ENCODE measurements at places on chromosomes 6 and 20. TPM values are rescaled to one million over a fixed set of nuclear protein-coding genes. Genes with fewer than 3 reads are reported as not detected.

MOG gene
- not detected for total RNA-seq

FNDC11 gene
- total RNA-seq: 1.8 TPM

LBP gene
- not detected for total RNA-seq

RAD21L1 gene
- total RNA-seq: not detected

DNA sequence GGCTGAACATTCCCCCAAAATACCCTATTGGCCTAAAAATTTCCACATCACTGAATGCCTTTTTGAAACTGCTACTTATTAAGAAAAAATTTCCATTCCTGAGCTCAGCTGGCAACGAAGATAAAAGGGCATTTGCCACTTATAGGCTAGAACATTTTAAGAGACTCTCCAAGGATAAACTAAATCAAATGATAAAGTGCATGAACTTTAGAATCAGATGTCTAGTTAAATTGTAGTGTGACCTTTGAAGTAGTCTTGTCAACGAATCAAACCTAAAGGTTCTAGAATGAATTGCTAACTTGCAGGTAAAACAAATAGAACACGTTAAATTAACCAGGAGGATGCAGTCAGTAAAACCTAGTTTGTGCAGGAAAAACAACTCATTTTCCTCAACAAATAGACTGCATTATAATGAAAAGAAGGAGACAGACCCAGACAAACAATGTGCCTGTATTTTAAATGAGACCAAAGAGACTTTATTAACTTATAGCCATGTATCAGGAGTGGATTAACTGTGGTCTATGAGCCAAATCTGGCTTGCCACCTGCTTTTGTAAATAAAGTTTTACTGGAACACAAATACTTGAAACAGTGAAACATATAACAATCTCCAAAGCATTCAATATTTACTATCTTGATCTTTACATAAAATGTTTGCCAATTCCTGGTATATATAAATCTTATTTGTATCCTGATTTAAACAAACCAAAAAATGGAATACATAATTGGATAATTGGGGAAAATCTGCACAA is 184.4 kb downstream of the MEI4 start:
- no peak for DNase-seq

RNF217 gene
- 0.59 TPM for total RNA-seq

DNA sequence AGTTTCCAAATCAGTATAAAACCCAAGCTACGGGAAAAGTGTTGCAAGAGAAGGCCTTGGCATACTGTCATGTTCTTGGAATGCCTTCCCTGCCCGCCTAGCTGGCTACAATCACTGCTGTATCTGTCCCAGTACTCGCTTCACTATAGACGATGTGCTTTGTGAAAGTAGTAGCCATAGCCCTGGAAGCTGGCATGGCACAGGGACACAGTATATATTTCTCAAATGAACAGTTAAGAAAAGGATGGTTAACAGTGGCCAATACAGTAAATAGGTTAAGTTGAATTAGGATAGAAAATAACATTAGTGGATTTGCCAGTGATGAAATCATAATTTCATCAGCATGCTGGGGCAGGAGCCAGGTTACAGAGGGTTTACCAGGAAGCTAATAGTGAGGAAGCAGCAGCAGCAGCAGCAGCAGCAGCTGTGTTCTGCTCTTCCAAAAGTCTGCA is 499.3 kb downstream of the CDKAL1 start:
- no peak for DNase-seq

DNA sequence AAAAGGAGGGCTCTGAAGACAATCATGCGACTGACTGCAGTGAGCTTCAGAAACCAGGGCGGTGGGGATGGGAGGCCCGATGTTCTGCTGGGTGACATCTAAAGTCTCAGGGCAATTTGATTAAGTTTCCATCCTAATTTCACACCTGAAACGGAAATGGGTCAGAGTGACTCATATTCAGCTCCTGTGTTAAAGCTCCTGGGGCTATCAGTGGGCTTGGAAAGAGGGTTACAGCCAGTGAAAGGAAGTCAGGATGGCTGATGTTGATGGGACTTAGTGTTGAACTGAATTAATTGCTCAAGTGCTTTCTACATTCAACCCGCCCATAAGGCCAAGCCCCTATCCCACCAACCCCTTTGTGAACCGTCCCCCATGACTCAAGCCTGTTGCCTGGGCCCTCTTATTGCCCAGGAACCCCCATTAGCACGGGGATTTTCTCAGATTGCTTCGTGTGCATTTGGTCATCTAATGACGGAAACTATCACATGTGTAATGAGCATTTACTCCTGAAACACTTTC is 47.1 kb upstream of the TBC1D7 start:
- DNase-seq: no peak

DNA sequence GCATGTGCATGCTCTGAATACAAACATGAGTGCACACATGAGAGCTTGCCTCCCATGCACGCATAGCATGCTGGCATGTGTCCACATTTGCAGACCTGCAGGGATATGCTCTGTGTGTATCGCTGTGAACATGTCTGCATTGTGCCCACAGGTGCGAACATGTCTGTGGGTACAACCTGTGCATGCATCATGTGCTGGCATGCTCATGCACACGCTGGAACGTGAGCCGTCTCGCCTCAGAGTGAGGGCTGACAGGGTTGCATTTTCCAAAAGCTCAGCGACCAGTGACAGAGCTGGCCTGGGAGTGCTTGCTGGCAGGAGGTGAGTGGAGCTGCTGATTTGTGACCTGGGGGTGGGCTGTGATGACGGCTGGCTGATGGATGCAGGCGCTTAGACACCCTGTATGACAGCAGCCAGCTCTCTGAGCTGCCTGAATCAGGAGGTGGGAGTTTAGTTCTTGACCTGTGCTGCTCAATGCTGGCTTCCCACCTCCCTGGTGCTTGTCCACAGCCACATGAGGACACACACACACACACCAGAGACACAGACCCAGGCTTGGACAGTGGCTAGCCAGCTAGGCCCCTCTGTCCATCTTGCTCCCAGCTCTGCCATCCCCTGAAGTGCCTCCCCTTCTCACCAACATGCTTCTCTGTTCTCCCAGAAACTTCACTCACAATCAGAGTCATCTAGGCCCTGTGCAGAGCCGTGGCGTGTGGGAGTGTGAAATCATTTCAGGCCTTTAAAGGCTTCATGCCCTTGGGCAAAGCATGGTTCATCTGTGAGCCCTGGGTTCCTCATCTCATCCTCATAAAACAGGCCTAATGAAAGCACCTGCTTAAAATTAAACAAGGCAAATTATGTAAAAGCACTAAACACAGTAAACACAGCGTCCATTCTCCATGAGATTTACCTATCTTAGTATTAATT is 51.4 kb downstream of the CD40 start:
- no peak for DNase-seq

DNA sequence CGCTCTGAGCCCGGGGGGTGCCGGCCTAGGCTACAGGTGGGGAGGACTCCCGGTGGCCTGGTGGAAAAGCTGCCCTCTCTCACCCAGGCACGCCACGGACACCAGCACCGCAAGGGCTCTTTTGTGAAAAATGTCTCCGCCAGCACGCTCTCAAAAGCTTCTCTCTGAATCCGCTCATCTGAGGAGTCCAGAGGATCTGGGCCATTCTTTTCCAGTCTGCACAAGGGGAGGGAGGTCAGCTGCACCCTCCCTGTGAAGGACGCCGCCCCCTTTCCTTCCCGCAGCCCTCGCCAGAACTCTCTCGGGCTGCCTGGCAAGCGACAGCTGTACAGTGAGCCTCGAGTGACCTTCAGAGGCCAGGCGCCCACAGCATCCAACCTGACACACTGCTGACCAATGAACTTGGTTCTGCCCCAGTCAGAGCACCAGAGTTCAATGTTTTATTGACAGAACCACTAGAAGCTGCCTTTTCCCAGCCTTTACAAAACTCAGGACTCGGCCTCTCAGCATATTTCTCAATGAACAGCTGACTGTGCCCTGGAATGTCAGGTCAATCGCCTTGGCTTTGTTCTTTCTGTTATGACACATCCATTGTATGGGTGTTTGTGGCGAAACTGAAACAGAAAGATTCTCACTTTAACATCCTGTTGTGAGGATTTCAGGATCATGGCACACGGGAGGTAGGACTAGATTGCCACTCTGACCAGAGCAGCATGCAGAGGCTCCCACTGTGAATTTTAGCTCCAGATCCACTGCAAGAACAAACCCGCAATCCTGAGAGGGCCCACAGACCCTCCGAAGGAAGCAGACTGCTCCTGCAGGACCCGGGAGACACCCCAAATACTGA is 26.7 kb downstream of the SERPINB9 start:
- DNase-seq: no peak

DNA sequence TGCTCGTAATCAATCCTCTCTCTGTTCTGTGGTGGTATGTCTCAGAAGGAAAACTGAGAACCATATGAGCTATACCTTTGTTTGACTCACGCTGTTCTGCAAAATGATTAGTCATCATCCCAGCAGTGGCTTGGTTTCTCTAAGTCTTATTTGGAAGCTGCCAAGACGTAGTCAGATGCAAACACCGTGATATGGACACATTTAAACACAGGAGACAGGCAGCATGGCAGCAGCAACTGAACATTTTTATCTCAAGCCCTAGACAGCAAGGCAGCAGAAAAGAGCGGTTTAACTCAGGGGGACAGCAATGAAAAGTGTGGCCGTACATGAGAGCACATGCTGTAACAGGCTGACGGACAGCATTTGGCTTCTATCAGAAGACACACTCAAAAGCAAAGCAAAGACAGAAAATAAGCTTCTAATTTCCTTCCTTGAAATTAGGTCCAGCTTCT is 1295.1 kb downstream of the EPHA7 start:
- no peak for DNase-seq

GRCh38 chr6:22499815-22500214 is 69.6 kb upstream of the HDGFL1 start:
- DNase-seq: no peak

GRCh38 chr6:19691465-19692167 is 145.6 kb upstream of the ID4 start:
- no peak for DNase-seq

- DNase-seq: no peak
These were observed 360.2 kb downstream of the PREX1 start for GRCh38 chr20:48467622-48468021.

RFX6 gene
- not detected for total RNA-seq

LST1 gene
- total RNA-seq: 17.9 TPM

GRCh38 chr20:23759306-23759940 is 8.7 kb upstream of the CST1 start:
- no peak for DNase-seq

SLC18B1 gene
- 15.8 TPM for total RNA-seq

BPI gene
- total RNA-seq: not detected

OPRM1 gene
- total RNA-seq: not detected

GRCh38 chr6:141685416-141685815 is 447.3 kb upstream of the GJE1 start:
- DNase-seq: no peak

DNA sequence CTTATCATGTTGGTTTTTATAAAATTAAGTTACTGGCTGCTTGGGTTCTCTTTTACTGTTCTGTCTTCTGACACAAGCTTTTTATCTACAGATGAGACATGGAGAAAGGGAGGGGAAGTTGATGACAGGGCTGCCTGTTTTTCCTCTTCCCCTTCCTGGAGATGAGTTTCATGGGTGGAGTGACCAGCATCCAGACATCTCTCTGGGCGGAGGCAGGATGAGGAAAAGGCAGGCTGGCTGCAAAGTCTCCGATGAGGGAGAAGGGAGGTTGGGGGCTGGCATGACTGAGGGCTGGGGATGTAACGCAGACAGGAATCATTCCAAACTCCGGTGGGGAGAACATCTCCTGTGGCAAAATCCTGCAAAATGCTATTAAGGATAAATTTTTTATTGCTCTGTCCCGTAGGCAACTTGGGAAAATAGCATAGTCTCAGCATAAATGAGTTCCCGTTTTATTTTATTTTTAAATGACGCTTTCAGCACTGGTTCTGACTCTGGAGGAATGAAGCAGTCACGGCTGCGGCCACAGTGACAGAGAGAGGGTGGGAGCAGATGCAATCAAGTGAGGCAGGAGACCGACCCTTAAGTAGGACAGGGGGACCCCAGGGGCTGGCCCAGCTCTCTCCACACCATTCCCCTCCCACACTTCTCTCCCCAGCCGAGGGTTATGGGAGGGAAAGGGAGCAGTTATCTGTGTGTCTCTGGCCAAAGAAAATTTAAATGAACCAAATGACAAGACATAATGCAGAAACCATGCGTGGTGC is 108.8 kb upstream of the PMEPA1 start:
- DNase-seq: no peak

PRRT1 gene
- total RNA-seq: 3.2 TPM

COL9A1 gene
- not detected for total RNA-seq

GPR63 gene
- total RNA-seq: 0.44 TPM

DNA sequence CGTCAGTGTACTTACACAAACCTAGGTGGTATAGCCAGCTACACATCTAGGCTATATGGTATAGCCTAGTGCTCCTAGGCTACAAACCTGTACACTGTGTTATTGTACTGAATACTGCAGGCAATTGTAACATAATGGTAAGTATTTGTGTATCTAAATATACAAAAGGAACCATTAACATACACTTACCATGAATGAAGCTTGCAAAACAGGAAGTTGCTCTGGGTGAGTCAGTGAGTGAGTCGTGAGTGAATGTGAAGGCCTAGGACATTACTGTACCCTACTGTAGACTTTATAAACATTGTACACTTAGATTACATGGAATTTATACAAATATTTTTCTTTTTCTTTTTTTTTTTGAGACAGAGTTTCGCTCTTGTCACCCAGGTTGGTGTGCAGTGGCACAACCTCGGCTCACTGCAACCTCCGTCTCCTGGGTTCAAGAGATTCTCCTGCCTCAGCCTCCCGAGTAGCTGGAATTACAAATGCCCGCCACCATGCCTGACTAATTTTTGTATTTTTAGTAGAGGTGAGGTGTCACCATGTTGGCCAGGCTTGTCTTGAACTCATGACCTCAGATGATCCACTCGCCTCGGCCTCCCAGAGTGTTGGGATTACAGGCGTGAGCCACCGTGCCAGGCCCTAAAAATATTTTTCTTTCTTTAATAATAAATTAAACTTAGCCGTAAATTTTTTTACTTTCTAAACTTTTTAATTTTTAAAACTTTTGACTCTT is 15.4 kb upstream of the KIAA1755 start:
- no peak for DNase-seq

GRCh38 chr20:36881888-36882287 is 6.0 kb downstream of the TLDC2 start:
- DNase-seq: no peak

DNA sequence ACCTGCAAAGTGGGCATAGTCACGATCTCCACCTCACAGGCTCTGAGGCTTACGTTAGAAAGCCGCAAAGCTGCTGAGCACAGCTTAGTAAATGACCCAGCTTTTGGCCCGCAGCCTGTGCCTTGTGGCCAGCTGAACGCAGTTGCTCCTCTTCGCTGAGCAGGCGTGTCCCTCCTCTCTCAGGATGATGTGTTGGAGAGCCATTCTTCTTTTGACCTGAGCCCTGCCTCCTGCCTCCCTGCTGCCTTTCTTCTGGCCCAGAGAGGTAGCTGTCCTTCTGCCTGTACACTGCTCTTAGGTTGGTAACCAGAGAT is 47.6 kb upstream of the MYL9 start:
- DNase-seq: no peak

SLC22A1 gene
- 2.3 TPM for total RNA-seq

GRCh38 chr6:136564180-136564579 is 14.0 kb upstream of the MAP7 start:
- DNase-seq: no peak

AURKA gene
- 2.3 TPM for total RNA-seq

GRCh38 chr6:3535776-3536435 is 79.1 kb upstream of the SLC22A23 start:
- DNase-seq: no peak

SNAI1 gene
- 0.95 TPM for total RNA-seq
